ENCODE measurements at places on chromosomes 11 and 22.

DNA sequence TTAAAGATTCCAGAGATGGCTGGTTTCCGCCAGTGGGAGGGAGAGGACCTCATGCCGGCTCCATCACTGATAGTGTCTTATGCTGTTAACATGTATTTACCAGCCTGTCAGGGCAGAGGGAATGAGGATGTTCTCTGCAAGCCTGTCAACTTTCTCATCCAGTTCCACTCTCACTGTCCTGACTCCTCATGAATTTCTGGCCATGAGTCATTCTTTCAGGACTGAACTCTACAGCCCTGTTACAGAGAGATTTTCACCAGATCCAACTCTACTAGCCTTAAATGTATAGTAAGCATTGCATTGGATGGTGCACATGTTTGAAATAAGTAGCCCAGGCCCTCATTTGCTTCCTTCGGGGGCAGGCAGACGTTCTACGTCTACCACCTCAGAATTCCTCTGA lies 387.7 kb downstream of the TMEM135 start:
- no peak for DNase-seq

GRCh38 chr11:78000193-78000592 lies 5.7 kb upstream of the INTS4 start:
- peak; percentile 11 for DNase-seq

DNA sequence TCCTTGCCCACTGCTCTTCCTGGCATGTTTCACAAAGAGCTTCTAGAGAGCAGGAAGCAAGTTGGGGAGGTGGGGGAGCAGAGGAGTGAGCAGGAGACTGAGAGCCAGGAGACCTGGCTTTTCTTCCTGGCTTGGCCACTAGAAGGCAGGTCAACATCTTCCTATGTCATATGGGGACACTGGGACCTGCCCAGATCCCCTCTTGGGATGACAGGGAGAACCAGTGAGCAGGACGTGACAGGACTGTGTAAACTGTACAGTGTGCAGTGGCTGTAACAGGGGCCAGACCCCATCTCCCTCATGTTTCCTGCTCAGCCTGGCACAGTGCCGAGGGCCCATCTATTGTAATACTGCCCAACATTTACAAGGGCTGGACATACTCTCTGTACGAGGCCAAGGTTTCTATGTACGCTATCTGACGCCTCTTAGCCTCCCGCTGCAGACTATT lies 29.4 kb downstream of the GDPD5 start:
- DNase-seq, result no peak

- no peak for DNase-seq
These were observed 86.0 kb downstream of the FEZ1 start for GRCh38 chr11:125410091-125410490.

- no peak for DNase-seq
These were observed 22.1 kb downstream of the GNB1L start for GRCh38 chr22:19832476-19833108.

DNA sequence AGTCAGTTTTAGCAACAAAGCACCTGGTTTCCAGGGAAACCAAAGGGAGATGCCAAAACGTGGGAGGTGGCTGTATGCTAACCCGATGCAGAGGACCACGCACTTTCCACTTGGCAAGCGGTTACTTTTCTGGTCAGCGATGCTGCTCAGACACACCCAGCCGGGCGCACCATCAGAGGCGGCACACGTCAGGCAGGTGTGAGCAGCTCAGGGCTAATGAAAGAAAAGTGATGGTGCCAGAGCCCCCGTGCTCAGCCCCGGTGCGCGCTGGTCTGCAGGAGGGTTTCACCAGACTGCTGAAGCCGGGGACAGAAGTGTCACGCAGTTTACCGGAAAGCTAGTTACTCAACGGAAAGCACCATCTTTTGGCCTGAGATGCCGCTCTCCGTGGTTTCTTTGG lies 5.7 kb downstream of the LTO1 start:
- no peak for DNase-seq

GRCh38 chr11:115159207-115159606 lies 345.0 kb downstream of the CADM1 start:
- DNase-seq, result no peak

DNA sequence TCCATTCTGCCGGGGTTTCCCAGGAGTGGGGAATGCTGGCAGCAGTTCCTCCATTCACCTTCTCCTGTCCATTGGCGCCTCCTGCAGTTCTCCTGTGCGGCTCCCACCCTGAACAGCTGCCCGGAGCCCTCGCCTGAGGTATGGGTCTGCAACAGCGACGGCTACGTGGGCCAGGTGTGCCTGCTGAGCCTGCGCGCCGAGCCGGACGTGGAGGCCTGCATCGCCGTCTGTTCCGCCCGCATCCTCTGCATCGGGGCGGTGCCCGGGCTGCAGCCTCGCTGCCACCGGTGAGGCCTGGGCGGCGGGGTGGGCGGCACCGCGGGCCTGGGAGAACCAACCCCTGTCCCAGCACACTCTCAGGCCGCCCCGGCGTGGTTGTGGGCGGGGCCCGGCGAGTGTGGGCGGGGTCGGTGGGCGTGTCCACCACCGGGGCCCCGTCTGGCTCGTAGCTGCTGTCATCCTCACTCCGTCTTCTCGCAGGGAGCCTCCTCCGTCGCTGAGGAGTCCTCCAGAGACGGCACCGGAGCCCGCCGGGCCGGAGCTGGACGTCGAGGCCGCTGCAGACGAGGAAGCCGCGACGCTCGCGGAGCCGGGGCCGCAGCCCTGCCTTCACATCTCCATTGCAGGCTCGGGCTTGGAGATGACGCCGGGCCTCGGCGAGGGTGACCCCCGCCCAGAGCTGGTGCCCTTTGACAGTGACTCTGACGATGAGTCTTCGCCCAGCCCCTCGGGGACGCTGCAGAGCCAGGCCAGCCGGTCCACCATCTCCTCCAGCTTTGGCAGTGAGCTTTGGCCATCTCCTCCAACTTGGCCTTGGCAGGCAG lies 14.0 kb upstream of the RELT start:
- DNase-seq, result no peak

GRCh38 chr11:119892311-119892808 lies 163.4 kb upstream of the NECTIN1 start:
- DNase-seq, result no peak

DNA sequence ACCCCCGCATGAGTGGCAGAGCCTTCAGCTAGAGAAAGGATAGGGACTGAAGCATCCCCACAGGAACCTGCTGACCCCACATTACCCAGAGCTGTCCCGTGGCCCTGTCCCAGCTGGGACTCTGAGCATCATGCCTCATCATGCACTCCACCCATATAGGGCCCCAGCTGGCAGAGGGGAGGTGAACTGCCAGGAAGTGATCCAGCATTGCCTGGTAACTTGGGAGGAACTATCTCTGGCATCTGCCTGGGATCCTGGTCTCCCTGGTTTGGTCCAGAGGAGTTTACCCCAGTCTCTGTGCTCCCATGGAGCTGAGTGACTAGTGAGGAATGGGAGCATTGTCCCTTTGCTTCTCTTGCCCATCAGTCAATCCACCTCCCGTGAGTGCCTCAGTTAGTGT lies 228.8 kb downstream of the GRIK4 start:
- no peak for DNase-seq

GRCh38 chr11:45983471-45983845 lies 61.0 kb downstream of the LARGE2 start:
- DNase-seq, result no peak

DNA sequence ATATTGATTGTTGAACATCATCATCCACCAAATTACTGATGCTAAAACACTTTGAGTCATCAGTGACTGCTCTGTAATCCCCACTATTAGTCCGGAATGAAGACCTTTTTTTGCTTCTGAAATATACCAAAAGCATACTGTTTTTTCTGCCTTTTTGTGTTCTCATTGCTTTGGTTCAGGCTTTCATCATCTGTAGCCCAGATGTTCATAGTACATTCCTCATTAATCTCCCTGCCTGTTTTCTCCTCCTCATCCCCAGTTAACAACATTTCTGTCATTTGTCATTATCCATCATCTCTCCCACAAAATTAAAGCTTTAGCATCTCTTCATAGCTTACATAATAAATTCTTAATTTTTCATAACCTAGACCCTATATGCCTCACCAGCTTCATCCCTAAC lies 9.2 kb downstream of the CEP57 start:
- DNase-seq, result no peak

GRCh38 chr11:111526501-111526900 lies 11.9 kb downstream of the HOATZ start:
- DNase-seq, result no peak

DNA sequence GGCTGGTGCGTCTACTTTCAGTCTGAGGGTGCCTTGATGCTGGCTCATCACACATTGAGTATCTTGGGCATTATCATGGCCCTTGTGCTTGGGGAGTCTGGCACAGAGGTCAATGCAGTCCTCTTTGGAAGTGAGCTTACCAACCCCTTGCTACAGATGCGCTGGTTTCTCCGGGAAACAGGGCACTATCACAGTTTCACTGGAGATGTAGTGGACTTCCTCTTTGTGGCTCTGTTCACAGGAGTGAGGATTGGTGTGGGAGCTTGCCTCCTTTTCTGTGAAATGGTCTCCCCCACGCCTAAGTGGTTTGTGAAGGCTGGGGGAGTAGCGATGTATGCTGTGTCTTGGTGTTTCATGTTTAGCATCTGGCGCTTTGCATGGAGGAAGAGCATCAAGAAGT lies 4.9 kb downstream of the TLCD5 start:
- no peak for DNase-seq

- no peak for DNase-seq
These were observed 39.4 kb upstream of the LIN7C start for GRCh38 chr11:27545946-27546345.

DNA sequence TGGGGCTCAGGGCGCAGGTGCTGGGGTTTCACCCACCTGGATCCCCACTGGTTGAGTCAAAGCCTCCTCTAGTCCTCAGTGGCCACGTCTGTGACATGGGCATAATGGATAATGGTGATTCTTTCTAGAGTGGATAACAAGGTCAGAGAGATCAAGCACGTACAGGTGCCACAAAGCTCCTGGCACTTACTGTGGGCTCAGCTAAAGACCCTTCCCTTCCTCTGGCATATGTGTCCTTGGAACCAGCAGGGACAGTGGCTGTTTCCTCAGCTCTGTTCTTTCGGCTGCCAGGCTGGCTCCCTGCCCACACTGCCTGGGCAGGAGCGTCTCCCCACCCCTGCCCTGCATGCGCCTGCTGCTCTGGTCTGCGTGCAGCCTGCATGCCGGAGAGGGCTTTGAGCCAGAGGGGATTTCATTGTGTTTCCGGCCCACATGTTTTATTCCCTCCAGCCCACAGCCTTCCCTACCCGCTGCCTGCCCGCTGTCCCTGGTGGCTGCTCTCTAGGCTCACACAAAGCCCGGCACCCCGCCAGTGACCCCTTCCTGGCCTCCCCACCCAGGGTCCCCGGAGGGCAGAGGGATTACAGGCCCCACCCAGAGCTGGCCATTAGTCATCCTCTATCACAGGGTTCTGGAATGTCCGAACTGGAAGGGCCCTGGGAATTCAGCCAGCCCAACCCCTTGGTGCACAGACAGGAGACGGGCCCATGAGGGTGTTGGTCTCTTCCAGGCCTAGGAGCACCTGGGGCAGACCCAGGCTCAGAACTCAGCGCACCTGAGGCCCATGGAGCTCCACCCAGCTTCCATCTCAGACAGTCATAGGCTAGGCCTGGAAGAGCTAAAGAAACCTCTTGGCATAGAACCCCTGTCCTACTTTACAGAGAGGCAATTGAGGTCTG lies 55.3 kb upstream of the GCAT start:
- DNase-seq, result no peak

DNA sequence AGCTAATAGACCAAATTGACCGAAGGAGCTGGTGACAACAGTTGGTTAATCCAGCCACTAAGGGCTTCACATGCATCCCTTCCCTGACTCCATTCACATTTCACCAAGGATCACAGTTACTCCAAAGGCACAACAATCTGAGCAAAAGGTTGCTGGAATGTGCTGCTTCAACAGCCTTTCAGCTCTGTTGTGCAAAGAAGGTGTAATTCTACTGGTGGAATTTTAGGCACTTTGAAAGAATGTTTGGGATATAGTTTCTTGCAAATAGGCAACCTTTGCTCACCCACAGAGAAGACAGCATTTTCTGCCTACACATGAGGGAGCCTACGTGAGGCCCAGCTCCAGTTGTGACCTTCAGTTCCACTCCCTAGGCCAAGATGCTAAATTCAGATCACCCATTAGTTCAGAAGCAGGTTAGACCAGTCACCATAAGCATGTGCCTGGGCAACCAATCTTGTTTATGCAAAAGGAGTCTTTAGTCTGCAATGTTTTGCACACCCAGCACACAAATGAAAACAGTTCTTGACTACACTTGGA lies 21.6 kb upstream of the FCHSD2 start:
- no peak for DNase-seq

DNA sequence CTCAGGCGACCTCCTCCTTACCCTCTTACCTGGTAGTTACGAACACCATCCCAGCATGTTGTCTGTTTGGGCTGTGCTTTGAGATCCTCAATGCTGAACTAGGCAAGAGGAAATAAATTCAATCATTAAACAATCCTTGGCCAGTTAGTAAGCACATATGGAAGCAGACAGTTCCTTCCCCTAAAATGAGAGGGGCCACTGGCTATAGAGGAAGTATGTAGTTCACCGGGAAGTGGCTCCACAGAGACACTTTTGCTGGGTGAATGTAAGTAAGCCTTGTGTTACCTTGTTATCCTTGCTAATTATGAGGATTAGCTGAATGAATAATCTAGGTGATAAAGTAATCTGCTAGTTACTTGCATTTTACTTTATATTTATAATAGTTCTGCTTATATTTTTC lies 2.9 kb downstream of the THYN1 start:
- no peak for DNase-seq

GRCh38 chr22:29205252-29205593 lies 473 bp upstream of the EMID1 start:
- no peak for DNase-seq

GRCh38 chr11:57440744-57441414 lies 14.0 kb upstream of the SLC43A3 start:
- no peak for DNase-seq

DNA sequence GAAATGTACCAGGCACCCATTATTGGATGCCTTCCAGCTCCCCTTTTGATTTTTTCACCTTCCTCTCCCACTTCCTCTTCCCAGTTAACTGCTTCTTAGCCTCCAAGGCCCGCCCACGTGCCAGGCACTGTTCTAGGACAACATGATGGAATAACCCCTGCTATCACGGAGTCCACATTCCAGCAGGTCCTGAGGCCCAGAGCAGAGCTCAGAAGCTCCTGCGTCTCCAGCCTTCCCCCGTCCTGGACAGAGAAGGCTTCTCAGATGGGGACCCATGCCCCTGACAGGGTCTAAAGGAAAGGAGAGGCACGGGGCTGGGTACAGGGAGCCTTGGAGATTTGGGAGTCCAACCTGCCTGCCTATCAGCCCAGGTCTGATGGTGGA lies 29.1 kb downstream of the TRIM29 start:
- DNase-seq, result no peak

- no peak for DNase-seq
These were observed 28.8 kb upstream of the SOX6 start for GRCh38 chr11:16385099-16385498.

DNA sequence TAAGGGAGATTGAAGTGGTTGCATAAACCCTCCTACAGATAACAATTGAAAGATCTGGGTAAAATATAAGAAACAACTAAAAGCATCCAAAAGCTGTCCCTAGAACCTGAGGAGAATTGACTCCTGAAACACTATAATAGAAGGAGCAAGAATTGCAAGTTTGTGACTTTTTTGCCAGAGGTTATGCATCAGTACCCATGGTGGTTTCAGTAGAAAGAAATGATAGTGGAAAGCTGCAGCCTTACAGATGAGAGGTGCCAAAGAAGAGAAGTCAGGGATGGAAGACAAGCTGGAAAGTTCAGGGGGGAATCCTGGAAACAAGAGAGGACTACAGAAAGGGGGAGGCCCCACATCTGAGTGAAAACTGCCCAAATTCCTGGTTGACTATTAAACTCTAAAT lies 80.7 kb downstream of the PACS1 start:
- no peak for DNase-seq
